Stimulated activated CD8-positive, alpha-beta memory T cell treated with anti-CD3 and anti-CD28 coated beads, Interleukin-4, amount 100 ng/mL, for 1 hour (primary cell): ENCODE measurements at places on chromosomes 13 and 19.
A peak's percentile ranks its signal among the peaks of the same experiment; 100 is the strongest.

DNA sequence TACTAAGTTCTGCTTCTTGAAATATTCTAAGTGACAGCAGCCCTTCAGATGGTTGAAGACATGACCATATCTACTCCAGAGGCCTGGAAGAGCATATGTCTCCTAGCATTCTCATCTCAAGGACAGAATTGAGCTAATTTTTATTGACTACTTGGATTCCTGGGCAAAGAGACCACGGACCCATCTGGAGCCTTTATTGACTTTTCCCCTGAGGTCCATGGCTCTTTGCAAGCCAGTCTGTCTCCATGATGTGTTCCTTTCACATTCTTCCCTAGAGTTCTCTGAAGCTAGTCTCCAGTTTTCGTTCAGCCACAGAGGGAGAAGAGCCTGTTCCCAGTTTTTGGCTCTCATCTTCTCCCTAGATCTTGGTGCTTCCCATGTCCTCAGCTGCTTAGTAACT, 202.7 kb downstream of the PCCA start:
- DNase-seq, result no peak

DNA sequence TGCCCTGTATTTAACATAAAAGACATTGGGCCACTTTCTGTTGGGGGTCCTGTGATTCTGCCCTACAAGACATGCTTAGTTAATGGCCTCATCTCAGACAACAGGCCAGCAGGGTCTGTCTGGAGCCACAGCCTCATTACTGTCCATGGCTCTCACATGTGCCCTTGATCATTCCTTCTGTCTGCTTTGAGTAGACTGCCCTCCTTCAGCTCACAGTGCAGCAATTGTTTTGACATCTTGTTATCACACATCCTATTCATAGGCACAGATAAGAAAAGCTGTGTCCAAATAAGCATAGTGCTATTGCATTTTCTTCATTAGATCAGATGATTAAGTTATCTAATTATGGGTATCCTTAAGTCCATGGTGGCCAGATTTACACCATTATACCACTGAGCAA, 127.9 kb downstream of the KCTD12 start:
- no peak for DNase-seq

- no peak for DNase-seq
Observed at GRCh38 chr19:1609680-1610474, 4.6 kb upstream of the UQCR11 start.

DNA sequence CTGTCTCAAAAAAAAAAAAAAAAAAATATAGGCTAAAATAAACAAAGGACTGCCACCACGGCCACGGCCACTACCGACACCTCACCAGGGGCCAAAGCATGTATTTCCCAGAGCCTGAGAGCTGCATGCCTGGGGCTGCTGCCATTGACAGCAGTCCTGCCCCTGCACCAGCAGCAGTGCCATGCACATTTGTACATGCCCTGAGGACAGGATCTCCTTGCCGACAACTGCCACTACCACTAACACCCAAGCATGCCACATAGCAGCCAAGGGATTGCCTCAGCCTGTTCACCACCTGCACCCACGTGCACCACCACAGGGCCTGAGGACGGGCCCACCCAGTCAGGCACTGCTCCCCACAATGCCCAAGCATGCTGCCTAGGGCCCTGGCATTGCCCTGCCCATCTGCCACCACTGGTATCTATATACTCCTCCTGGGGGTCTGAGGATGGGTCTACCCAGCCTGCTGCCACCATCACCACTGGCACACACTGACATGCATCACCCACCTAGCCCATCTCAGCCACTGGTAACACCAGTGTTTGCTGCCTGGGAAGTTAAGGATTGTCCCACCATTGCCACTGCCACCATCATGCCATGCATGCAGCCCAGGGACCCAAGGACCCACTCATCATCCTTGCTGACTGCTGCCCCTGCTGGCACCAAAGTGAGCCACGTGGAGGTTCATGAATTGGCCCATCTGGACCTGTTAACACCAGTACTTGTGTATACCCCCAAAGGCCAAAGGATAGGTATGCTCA, 10.6 kb upstream of the NUP62 start:
- DNase-seq, result no peak

- DNase-seq, result no peak
Observed at GRCh38 chr13:50144246-50145160, 129.3 kb downstream of the KCNRG start.

GRCh38 chr13:45074721-45075120, 45.6 kb upstream of the GTF2F2 start:
- DNase-seq, result no peak

GRCh38 chr13:95231393-95231792, 69.9 kb downstream of the ABCC4 start:
- no peak for DNase-seq

GRCh38 chr19:21141787-21142464, at the start of gene ZNF431:
TSS of gene ZNF431 (plus strand) at chr19:21142040. CDS start at chr19:21142184, 144 bp downstream.
- peak; percentile 61 for DNase-seq

DNA sequence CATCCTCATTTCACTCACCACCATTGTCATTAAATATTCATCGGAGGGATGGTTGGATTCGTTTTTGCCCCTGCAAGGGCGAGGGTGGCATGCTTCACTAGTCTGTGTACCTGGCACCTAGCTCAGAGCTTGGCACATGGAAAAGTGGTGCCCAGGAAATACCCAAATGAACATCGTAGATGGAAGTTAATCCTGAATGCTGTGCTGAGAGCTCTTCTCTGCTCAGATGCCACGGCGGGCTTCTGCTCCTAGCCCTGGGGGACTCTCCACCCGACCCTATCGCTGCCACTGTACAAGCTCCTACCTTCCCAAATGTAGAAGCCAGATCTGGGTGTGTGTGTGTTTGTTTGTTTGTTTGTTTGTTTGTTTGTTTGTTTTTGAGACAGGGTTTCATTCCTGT, 113.0 kb upstream of the ZNF507 start:
- no peak for DNase-seq

DNA sequence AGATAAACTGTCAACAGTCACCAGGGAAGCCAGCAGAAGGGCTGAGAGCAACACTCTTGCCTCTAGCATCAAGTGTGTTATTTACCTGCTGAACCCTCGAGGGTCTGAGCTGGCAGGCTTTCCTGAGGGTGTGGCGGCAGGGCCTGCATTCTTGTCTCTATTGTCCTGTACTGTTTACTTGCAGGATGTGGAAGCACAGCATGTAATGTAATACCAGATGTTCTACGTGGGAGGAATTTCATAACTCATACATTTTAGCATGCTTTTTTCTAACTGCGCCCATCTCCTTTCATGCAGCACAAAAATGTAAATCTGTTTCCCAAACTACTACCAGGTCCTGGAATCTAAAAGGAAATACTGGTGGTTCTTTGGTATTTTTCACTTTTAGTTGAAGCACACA, 153.1 kb downstream of the RGCC start:
- DNase-seq, result no peak

- no peak for DNase-seq
Observed at GRCh38 chr13:50334115-50334778, 319.0 kb downstream of the KCNRG start.

DNA sequence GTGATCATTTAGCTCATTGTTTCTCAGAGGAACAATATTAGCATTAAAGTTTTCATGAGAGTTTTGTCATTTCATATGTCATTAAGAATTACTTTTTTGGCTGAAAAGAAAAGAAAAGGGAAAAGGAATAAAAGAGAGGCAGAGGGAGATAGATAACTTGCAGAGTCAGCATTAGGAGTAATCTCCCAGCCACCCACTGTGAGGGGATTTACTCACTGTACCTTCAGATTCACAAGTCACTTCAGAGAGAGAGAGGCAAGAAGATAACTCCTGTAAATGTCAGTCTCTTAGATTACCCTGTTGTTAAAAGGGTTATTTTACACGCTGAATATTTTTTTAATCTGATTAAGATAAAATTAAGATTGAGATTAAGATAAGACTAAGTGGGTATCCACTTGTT, 125.2 kb downstream of the POU4F1 start:
- no peak for DNase-seq

GRCh38 chr19:47447470-47448359, 24.0 kb downstream of the SLC8A2 start:
- DNase-seq, result no peak

GRCh38 chr19:34109596-34109995, 62.7 kb upstream of the LSM14A start:
- no peak for DNase-seq
